ENCODE measurements at places on chromosomes 11 and 22.

- no peak for DNase-seq
Measured at GRCh38 chr11:47950396-47950795, 30.0 kb upstream of the PTPRJ start.

DNA sequence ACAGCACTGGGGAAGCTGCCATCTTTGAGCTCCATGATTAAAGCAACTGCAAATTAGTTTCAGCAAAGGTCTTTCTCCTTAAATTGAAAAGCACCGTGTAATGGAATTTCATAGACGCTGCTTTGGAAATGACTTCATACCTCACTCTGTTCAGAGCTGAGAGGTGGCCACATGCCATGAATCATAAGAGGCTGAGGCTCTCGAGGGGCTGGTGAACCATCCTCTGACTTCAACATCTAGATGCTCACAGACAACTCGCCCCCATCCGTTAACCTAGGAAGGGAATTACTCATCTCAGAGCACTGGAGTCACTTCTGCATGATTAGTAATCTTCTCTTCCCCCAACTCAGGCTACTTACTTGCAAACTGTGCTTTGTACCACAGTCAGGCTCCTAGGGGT is 122.3 kb downstream of the RCN1 start:
- no peak for DNase-seq

DNA sequence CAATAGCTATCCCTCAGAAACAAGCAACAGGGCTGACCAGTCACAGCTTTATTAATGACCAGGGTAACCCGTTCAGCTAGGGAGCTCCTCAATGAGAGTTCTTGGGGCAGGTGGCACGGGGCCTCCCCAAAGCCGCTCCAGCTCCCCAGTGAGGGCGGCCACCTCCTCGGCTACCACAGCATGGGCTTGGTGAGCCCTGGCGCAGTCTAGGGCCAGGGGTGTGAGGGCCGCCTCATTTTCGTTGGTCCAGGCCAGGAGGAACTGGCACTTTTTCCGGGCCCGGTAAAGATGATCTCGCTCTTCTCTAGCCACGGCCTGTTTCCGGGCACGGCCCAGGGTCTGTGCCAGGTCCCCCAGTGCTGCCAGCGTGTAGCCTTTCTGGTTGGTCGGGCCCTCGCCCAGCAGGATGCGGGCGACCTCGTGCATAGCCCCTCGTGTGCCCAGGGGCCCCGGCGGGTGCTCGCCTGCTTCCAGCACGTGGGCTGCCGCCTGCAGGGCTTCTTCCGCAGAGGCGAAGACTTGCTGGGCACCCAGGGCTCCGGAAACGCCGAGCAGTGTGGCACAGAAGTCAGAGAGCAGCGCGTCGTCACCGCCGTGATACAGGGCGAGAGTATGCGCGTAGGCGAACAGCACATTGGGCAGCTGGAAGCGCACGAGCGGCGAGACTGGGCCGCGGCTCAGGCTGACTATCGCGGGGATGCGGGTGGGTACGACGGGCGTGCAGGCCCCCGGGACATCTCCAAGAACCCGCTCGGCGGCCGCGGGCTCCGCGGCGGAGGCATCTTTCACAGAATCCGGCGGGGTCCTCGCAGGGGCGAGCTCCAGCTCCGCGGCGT is 913 bp downstream of the ZNHIT2 start:
- no peak for DNase-seq

DNA sequence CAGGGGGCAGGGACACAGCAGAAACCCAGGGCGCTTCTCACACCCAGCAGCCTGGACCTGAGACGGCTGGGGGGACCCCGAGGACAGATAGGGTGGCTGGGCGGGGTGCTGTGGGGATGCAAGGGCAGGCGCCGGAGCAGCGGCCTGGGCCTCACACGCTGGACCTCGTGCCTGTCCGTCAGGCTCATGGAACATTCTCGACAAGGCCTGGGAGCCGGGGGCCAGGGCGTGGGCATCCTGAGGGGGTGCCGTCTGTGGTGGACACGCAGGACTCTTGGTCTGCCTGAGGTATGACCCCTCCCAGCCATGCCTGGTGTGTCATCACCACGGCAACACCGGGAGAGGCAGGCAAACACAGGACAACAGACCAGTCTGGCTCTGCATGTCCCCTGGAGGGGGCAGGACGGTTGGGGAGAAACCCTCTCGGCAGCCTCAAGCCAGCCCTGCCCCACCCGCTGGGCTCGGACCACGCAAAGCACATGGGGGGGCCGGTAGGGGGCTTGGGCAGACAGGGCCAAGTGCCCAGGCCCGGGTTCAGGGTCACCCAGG is 21.4 kb downstream of the MRPL23 start:
- DNase-seq, result no peak

- DNase-seq, result no peak
Measured at GRCh38 chr11:124917115-124917637, 1.9 kb upstream of the HEPN1 start.

- peak; percentile 4 for DNase-seq
Measured at GRCh38 chr11:73072935-73073481, 69.1 kb downstream of the FCHSD2 start.

- DNase-seq, result no peak
Measured at GRCh38 chr22:19845054-19845722, 9.5 kb downstream of the GNB1L start.

DNA sequence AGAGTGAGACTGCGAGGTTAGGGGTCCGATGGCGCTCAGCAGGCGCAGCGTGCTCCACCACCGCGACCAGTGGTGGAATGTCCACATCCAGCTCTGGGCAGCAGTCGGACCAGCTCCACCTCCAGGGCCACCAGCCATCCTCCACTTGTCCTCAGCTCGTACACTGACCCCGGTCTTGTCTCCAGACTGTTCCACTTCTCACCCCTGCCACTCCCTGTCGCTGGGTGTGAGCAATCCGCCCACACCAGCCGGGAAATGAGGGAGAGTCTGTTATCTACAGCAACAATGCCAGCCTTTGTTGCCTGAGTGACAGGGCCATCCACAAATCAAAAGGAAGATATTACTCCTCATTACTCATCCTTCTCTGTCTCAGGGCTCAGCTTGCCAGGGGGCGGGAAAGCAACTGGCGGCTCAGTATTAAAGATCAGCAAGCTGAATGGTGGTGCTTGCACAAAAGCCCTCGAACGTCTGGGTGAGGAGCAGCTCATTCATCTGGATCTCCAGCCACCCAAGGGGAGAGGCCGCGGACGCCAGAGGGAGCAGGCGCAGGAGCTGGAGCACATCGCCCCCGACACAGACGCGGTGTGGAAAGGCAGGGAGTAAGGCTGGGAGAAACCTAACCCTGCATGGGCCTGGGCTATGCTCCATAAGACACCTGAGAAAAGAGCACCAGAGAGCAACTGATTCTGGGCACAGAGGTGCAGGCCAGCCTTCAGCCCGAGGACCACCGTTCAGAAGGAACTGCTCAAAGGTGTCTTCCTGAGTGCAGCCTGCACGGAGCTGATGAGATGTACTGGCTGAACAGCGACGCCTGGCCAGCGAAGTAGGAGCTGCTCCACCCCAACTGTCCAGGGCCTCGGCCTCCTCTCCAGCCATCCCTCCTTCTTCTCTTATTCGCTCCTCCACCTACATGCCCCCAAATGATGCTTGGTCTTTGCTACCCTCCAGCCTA is 21.9 kb downstream of the IGSF9B start:
- DNase-seq, result no peak

DNA sequence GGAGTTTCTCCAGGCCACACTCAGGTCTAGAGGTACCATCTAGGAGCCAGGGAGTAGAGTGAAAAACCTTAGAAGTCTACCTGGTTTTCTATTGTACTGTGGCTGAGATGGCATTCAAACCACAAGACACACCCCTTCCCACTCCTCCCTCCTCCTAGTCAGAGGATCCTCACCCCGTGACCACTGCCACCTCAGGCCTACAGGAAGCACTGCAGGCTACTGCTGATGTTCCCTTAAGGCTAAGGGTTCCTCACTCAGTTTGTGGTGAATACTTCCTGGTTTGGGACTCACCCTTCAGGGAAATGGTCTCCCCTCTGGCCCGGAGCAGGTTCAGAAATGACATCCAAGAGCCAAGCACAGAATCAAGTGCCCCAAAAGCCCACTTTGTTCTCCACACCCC is 1293.9 kb downstream of the JRKL start:
- DNase-seq, result no peak

GRCh38 chr11:15824060-15824459 is 532.3 kb downstream of the SOX6 start:
- DNase-seq, result no peak

- DNase-seq, result no peak
Measured at GRCh38 chr22:30252411-30253204, 6.0 kb upstream of the LIF start.

All from BJ (cell line).